ENCODE measurements at places on chromosomes 4 and X.

DNA sequence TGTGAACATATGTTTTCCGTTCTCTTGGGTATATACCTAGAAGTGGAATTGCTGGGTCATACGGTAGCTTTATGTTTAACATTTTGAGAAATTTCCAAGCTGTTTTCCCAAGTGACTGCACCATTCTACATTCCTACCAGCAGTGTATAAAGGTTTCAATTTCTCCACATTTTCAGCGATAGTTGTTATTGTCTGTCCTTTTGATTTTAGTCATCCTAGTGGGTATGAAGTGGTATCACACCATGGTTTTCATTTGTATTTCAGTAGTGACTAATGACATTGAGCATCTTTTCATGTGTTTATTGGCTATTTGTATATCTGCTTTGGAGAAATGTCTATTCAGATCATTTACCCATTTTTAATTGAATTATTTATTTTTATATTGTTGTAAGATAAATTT, 2.4 kb downstream of the PPEF1 start:
- DNase-seq = no peak

- DNase-seq = no peak
These were observed 680.7 kb upstream of the GRID2 start for GRCh38 chr4:91622925-91623602.

DNA sequence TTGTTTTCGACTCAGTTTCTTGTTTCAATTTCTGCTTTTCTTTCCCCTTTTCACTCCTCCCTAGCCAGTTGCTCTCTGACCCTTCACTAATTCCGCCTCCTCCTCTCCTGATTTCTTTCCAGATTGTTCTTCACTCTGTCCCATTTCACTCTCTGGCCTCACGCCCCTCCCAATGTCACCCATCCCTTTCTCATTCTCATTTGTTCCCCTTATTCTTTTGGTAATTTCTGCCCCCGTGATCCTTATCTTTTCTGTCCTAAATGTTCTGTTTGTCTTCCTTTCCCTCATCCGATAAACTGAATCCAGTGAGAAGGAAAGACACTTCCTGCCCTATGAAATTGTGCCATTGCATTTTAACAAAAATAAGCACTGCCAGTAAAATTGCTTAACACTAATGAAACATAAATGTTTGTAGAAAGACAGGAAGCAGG, 94.5 kb upstream of the RASGEF1B start:
- DNase-seq = no peak

GRCh38 chr4:7668271-7668670, 233.5 kb upstream of the PSAPL1 start:
- no peak for DNase-seq

- no peak for DNase-seq
These were observed 12.8 kb upstream of the SLITRK4 start for GRCh38 chrX:143648705-143649104.

DNA sequence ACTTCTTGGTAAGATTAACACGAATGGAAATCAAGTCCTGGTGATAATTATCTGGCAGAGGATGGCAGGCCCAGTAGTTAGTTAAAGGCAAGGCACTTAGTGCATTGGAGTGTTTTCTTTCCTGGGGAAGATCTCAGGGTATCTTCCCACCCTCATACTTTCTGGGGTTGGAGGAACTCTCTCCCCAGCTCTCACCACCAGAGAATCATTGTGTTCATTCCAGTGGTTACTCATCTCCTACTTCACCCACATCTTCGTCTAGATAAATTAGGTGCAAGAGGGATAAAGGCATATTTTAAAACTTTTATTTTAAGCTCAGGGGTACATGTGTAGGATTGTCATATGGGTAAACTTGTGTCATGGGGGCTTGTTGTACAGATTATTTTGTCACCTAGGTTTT, 67.5 kb upstream of the SH3RF1 start:
- no peak for DNase-seq

- DNase-seq = no peak
These were observed 27.3 kb upstream of the SORBS2 start for GRCh38 chr4:185839194-185839712.

GRCh38 chr4:97153042-97153441, 990.2 kb downstream of the STPG2 start:
- DNase-seq = no peak

- DNase-seq = no peak
These were observed 17.7 kb upstream of the N4BP2 start for GRCh38 chr4:40038977-40039376.

DNA sequence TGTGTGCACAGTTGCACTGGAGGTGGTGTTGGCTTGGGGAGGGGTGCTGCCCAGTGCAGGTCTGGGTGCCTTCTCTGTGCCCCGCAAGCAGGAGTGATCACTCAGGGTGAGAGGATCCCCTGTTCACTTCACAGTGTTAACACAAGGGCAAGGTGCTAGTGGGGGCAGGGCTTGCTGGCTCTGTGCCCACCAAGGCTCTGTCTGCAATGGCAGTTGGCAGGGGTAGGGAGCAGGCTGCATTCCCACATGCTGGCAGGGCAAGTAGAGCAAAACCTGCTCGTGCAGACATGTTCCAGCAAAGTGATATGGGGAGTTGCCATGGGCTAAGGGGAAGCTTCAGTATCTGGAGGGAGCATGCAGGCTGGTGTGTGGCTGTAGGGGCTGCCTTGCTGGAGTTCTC, 428.0 kb downstream of the ZNF674 start:
- no peak for DNase-seq

GRCh38 chr4:120694973-120695372, 227.6 kb downstream of the PRDM5 start:
- no peak for DNase-seq

- no peak for DNase-seq
These were observed 26.2 kb upstream of the FTHL17 start for GRCh38 chrX:31098079-31098478.

DNA sequence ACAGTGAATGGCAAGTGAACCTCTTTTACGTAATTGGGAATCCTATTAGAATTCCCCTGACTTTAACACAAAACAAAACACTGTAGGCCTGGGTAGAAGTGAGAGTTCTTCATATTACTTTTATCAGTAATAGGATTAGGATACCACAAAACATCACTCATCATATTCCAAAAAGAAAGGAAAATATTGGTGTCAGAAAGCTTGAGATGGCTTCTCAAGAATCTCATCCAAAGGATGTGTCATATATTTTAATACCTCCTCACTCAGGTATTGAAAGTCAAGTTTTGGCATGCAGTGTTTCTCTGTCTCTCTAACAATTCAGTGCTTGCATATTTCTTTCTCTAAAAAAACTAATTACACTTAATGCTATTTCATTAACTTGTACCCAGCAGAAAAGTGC, 173.2 kb downstream of the PDGFC start:
- no peak for DNase-seq

DNA sequence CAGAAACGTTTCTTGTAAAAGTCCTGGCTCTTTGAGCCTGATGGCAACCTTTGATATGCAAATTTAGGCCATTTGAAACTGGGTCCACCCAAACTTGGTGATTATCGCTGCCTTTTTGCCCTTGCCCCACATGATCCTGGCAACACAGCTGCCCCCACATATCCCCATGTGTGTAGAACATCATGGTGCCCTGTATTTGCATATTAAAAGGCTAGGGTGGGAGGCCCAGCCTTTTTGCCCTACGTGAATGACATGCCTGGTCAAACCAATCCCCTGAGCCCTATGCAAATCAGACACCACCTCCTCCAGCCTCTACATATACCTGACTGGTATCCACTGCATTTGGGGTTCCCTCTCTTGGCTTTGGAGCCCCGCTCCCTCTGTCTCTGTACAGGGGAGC, 202.4 kb downstream of the MAB21L2 start:
- DNase-seq = no peak

DNA sequence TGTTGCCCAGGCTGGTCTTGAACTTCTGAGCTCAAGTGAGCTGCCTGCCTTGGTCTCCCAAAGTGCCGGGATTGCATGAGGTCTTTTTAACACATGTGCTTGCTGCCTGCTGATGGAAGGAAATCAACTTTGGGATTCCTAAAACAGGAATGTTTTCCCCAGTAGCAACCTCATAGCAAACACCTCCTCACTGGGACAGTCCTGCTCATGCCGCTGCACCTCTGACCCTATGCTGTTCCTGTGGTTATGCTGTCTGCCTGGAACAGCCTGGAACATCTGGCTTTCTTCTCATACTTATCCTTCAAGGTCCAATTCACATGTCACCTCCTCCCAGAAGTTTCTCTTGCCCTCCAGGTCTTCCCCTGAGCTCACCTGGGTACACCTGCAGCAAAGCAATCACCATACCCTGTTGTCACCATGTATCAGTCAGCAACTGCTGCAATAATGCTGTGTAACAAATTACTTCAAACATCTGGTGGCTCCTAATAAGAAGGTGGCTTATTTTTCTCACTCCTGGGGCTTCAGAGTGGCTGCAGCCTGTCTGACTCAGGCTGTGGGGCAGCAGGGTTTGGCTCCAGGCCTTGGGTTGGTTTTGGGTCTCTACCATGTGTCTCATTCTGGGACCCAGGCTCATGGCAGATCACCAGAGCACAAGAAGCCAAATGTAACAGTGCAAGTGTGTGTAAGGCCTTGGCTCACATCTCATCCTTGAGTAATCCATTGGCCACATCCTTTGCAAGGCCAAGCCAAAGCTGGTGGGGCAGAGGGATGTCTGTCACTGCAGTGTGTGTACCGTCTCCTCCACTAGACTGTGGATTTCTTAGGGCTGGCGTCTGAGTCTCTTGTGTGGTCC, 59.4 kb upstream of the SORCS2 start:
- no peak for DNase-seq

- DNase-seq = no peak
These were observed 57.1 kb downstream of the COMMD8 start for GRCh38 chr4:47406408-47406807.

DNA sequence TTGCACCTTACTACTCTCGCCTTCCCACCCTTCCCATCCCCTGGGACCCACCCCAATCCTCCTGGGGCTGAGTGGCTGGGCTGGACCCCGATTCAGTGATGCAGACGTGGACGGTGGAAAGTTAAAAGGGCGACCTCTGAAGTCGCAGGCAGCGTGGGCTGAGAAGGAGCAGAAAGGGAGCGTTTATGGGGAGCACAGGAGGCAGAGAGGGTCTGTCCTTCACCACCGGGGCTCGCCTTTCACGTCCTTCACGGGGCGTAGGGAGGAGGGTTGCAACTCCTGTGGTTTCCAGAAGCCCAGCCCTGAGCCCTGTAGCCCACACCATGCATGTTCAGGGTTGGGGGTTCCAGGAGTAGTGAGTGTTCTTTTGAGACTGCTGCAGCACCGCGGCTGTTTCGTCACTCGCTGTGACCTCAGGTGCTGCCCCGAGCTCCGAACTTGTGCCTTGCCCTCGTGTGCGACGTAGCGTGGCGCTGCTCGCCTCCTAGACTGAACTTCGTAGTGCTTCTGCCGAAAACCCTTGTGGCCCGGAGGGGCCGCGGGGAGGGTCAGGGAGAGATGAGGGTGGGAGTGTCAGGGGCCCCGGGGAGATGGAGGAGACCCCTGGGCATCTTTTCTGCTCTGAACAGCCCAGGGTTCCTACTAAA, 1.6 kb downstream of the NHS start:
- DNase-seq = no peak

GRCh38 chr4:155491336-155492120, 114.8 kb upstream of the MAP9 start:
- no peak for DNase-seq

All from stimulated activated CD8-positive, alpha-beta memory T cell treated with anti-CD3 and anti-CD28 coated beads, Interleukin-12 subunit alpha, Interleukin-12 subunit beta, amount 100 ng/mL, for 1 hour (primary cell).